ENCODE measurements at places on chromosomes 12 and 14.
A peak's percentile ranks its signal among the peaks of the same experiment; 100 is the strongest.

GRCh38 chr12:94740601-94741362, 90.4 kb upstream of the TMCC3 start:
- no peak for DNase-seq

DNA sequence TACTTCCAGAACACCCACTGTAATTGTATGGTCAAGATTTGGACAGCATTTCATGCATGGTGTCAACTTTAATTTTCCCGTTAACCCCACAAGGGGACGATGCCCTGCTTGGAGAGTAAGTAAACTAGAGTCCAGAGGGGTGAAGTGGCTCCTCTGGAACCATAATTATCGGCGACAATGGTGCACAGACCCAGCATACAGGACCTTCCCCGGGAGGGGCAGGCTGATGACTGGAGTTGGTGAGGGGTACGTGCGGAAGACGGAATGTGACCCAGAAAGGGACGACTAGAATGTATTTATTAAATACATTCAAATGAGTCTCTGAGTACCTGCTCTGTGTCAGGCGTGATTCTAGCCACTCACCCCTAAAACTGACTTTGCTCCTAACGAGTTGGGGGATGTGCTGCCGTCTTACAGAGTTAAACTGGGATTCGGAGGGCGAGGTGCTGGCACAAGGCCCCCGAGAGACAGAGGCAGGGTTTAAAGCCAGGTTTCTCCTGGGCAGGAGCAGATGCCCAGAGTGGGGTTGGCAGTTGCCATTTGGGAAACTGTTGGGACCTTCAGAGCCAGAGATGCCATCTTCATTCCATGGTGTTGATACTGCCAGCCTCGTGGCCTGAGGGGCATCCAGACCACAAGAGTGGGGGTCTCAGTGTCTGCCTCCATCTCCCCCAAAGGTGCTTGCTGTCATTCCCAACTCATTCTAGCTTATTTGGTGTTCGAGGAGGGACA, 10.9 kb downstream of the RTL1 start:
- DNase-seq = no peak

DNA sequence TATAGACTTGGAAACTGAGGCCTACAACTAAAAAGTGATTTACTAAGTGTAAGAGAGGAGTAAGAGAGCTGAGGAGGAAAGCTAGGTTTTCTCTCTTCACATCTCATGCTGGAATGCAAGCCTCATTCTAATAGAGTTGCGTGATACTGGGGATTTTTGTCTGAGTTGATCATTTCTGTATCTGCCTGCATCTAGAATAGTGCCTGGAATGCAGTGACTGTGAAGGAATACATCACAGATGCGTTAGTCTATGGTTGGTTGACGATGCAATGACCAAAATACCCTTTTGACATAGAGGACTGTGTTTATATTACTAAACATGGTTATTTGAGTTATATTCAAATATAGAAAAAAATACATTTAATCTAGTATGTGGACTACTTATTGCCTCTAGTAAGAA, 9.2 kb upstream of the TMEM117 start:
- no peak for DNase-seq

- DNase-seq = no peak
Measured at GRCh38 chr12:129961091-129961490, 57.3 kb upstream of the TMEM132D start.

DNA sequence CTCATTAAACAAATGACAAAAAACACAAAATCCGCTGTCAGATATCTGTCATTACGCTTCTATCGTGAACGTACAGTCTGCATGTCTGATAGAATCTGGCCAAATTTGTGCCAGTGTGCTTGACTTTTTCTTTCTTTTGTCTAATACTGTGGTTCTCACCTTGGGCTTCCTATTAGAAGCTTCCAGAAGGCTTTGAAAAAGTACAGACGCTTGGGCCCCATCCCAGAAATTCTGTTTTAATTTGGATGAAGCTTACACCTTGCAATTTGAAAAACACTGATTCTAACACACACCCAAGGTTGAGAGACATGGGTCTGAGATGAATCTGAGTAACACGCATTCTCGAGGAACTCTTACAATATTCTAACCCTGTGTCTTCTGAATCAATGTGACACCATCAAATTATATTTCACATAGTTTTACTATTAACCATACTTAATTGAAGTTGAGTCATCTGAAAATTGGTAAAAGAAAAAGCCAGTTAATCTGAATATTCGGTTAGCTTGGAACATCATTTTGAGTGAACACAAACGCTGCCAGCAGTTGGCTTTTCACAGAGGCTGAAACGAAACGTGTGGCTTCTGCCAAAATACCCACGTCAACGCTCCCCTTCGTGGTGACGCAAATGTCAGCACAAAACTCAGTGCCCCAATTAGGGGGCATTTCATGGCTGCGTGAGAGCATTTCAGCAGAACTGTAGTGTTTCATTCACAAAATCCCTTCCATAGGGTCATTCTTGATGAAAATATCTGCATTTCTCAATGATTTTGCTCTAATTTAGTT, 420.5 kb downstream of the TMEM132D start:
- no peak for DNase-seq

DNA sequence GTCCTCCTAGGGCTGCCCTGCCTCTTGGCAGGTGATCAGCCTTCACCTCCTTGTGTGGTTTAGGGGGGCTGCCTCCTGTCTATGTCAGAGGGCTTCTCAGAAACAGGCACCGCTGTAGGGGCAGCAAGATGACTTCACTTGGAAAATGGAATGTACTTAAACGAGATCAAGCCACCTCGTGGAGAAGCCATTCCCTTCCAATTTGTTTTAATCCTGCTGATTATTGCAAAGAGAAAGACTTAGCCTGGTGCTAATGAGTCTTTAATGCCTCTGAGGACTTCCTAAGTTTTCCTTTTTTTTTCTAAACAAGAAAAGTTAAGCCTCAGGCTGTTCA, 62.3 kb upstream of the RFLNA start:
- DNase-seq = no peak

GRCh38 chr12:110079477-110080400, 31.4 kb upstream of the C12orf76 start:
- peak; percentile 49 for DNase-seq

GRCh38 chr12:65965358-65965757, 141.1 kb downstream of the HMGA2 start:
- DNase-seq = no peak

- no peak for DNase-seq
Measured at GRCh38 chr14:24283796-24284460, 12.5 kb upstream of the RABGGTA start.

GRCh38 chr12:46386360-46386867, 13.8 kb upstream of the SLC38A2 start:
- no peak for DNase-seq

DNA sequence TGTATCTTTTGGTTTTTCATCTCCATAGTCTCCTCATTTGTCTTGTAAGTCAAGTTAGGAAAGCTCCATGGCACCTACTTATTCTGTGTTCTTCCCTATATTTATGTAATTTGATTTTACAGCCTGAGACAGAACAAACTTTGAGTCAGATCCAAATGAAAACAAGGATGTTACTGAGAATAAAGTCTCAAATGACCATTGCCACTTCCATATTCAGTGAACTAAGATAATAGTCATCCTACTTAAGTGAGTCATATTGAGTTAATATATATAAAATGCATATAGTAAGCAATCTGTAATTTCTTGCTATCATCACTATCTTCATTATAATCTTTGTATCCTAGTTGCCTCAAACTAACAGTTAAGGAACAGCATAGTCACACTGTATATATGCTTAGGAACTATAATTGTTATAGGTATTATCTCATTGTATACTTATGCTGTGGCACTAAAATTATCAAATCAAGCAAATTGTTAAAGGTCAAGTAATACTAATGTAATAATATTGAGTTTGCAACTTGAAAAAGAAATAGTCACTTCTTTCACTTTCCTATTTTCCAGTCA, 30.8 kb downstream of the TMTC3 start:
- DNase-seq = no peak

DNA sequence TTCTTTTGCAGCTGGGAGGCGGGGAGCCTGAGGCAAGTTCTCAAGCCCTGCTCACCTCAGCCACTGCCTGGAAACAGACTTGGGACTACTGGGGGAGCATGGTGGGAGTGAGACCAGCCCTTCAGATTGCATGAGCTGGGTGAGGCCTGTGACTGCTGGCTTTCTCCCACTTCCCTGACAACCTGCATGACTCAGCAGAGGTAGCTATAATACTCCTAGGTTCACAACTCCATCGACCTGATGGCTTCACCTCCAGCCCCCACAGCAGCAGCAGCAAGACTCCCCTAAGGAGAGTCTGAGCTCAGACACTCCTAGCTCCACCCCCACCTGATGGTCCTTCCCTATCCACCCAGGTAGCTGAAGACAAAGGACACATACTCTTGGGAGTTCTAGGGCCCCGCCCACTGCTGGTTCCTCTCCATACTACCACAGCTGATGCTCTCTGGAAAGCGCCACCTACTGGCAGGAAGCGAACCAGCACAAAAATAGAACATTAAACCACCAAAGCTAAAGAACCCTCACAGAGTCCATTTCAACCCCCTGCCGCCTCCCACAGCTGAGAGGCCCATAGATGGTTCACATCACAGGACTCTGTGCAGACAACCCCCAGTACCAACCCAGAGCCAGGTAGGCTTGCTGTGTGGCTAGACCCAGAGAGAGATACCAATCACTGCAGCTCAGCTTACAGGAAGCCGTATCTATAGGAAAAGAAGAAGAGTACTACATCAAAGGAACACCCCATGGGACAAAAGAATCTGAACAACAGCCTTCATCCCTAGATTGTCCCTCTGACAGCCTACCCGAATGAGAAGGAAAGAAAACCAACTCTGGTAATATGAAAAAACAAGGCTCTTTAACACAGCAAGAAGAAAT, 68.7 kb downstream of the RPAP3 start:
- DNase-seq = peak; percentile 16

GRCh38 chr12:51132693-51133092, 40.2 kb downstream of the TFCP2 start:
- DNase-seq = no peak

GRCh38 chr12:70660620-70661219, 23.5 kb upstream of the PTPRB start:
- DNase-seq = no peak

DNA sequence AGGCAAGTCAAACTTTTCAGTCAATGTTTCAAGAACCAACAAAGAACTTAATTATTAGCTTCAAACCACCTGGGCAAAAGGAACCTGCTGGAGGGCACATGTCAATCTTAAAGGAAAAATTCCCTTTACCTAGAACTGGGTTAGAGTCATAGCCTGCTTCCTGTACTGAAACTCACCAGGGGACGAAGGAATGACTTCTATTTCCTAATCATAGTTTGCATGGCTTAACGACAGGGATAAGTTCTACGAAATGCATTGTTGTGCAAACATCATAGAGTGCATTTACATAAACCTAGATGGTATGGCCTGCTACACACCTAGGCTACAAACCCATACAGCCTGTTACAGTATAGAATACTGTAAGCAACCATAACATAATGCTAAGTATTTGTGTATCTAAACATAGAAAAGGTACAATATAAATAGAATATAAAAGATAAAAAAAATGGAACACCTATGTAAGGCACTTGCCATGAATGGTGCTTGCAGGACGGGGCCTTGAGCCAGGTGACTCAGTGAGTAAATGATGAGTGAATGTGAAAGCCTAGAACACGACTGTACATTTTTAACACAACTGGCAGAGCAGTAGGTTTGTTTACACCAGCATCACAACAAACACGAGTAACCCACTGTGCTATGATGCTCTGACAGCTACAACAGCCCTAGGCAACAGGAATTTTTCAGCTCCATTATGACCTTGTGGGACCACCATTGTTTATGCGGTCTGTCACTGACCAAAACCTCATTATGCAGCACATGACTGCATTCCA, 234.9 kb upstream of the CAND1 start:
- DNase-seq = no peak

DNA sequence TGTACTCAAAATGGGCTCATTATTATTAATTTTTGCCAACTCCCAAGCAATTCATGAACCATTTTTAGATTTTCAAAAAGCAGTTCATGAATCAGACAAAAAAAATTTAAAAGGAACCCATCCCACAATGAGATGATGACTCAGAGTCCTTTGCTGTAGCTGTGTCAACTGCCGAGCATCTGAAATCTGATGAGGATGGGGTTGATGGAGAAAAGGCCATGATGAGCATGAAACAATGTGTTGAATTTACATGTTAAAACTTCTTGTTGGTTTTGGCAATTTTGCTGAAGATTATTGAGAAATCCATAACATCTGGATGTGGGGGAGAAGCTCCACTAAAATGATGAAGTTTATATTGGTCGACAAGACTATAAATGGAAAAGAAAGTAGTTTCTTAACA, 378.0 kb downstream of the FOXG1 start:
- DNase-seq = no peak

DNA sequence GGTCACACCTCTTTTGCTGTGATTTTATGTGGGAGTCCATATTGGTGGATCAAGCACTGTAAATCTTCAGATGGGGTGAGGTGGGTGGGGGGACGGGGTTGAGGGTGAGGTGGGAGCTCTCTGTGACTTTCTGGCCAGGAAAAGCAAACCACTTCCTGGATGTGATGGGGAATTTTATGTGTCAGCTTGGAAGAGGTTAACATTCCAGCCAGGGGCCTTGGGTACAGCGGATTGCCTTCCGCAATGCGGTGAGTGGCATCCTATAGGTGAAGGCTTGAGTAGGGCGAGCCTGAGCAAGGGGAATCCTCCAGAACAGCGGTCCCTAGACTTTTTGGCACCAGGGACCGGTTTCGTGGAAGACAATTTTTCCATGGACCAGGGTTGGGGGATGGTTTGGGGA, 36.2 kb downstream of the DLK1 start:
- no peak for DNase-seq

GRCh38 chr12:28708918-28709371, 440.1 kb upstream of the FAR2 start:
- no peak for DNase-seq

- DNase-seq = no peak
Measured at GRCh38 chr12:116060764-116061163, 216.7 kb downstream of the MED13L start.

DNA sequence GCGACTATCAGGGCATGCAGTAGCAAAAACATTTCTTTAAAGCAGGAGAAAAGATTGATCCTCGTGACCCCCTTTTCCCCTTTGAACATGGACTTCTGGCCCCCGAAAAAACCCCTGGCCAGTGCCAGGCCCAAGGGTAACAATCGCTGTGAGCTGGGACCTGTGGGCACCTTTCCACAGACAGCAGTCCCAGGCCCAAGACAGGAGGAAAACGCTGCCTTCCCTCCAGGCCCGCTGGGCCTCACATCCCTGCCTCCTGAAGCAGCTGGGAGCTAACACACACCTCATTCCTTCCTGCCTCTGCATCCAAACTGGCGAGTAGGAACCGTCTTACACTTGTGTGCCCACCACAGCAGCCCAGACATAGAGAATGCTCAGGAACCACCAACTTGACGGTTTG, 1.2 kb downstream of the VWF start:
- DNase-seq = no peak

- no peak for DNase-seq
Measured at GRCh38 chr14:77416836-77417235, 6.5 kb downstream of the NOXRED1 start.

GRCh38 chr12:16189849-16190248, 87.6 kb downstream of the SLC15A5 start:
- no peak for DNase-seq

GRCh38 chr12:116959845-116960514, 49.2 kb downstream of the FBXW8 start:
- peak; percentile 15 for DNase-seq

Measured in activated CD4-positive, alpha-beta T cell treated with anti-CD3 and anti-CD28 coated beads for 24 hours (primary cell).